ENCODE measurements at places on chromosomes 4 and X.

- ATAC-seq = peak; percentile 82
These were observed 8.1 kb upstream of the GSX2 start for GRCh38 chr4:54091637-54092404.

DNA sequence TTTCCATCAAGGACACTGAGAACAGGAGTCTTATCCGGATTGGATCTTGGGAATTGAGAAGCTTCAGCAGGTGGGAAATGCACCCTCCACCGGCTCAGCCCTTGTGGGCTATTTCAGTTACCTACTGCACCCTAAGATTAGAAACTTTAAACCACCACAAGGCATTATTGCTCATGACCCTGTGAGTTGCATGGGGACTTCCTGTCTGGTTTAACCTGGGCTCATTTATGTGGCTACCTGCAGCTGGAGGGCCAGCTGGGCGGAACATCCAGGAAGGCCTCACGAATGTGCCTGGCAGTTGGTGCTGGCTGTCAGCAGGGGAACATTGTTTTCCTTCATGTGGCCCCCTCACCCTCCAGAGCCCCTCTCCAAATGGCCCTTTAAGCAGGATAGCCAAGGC, 164.1 kb downstream of the DEFB131A start:
- ATAC-seq = no peak

DNA sequence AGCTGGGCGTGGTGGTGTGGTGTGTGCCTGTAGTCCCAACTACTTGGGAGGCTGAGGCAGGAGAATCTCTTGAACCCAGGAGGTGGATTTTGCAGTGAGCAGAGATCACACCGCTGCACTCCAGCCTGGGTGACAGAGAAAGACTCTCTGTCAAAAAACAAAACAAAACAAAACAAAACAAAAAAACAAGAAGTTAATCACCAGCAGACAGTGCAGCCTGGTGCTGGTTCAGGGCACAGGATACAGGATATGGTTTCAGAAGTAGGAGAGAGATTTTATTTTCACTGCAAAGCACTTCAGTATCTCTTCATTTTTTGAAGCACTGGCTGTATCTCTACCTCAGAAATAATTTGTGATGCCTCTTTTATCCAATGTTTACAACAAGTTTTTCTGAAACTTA, 1222.9 kb upstream of the PRKX start:
- ATAC-seq = no peak

GRCh38 chr4:145827885-145828284, 110.7 kb downstream of the ZNF827 start:
- ATAC-seq = no peak

GRCh38 chr4:124874172-124874450, 161.6 kb upstream of the ANKRD50 start:
- ATAC-seq = no peak

- no peak for ATAC-seq
These were observed 1.5 kb downstream of the DGKQ start for GRCh38 chr4:971666-972500.

DNA sequence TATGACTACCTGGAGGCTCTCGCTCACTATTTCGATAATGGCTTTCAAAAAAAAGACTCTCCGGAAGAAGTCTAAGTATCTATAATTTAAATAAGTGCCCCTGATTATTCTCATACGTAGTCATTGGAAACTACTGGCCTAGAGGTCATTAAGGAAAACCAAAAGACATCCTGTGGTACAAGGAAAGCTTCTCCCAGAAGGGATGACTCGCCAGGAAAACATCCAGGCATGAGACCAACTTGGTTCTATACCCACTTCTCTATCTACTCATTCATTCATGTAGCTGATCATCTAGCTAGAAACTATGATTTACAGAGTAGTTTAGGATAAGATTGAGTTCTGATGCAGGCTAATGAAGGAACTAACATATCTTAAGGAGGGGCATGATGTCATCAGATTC, 37.7 kb downstream of the SOX3 start:
- no peak for ATAC-seq

GRCh38 chrX:103405009-103405333, 28.6 kb downstream of the BEX3 start:
- ATAC-seq = peak; percentile 35

GRCh38 chrX:65528705-65529340, 5.8 kb downstream of the LAS1L start:
- ATAC-seq = no peak

DNA sequence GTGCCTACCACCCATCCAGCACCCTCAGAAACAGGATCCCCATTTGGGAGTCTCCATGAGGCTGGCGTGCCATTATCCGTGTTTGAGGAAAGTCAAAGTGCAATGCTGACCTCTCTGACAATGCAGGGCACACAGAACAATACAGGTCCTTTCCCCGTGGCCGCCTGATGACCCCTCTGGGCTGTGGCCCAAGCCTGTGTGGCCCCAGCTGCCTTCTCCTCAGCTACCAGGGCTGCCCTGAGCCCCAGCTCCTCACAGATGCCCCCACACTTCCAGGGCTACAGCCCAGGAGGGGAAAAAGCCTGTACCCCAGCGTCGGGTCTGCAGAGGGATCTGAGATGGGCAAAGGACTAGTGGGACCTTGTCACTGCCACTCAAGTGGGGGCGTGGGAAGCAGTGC, 15.5 kb downstream of the ZFYVE28 start:
- ATAC-seq = no peak

GRCh38 chr4:44025376-44026020, 423.1 kb downstream of the KCTD8 start:
- no peak for ATAC-seq

- no peak for ATAC-seq
These were observed 497.5 kb upstream of the IGFBP7 start for GRCh38 chr4:57607566-57608180.

DNA sequence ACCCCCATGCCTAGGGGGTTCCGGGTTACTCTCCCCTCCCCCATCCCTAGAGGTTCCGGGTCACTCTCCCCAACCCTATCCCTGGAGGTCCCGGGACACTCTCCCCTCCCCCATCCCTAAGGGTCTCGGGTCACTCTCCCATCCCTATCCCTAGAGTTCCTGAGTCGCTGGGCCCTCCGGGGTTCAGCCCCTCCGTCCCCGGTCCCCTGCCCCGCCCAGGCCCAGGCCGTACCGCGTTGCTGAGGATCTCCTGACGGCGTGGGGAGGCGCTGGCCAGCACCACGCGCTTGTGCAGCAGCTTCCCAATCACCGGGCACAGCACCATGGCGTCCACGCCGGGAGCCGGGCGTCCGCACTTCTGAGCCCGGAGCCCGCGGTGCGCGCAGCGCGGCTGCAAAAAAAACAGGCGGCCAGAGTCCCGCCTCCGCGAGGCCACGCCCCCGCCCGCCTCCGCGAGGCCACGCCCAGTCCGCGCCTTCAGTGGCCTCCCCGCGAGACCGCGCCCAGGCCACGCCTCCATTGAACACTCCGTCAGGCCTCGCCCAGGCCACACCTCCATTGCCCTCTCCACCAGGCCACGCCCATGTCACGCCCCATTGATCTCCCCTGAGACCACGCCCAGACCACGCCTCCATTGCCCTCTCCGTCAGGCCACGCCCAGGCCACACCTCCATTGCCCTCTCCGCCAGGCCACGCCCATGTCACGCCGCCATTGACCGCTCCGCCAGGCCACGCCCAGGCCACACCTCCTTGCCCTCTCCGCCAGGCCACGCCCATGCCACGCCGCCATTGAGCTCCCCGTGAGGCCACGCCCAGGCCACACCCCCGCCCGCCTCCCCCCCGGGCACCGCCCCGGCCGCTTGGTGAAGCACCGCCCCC, at the start of gene ASMTL:
Gene ASMTL, minus strand, starts transcription at position 394 of the 879 bp plus-strand sequence. Its CDS starts 69 bp downstream, at position 325.
- ATAC-seq = peak; percentile 78

- no peak for ATAC-seq
These were observed 197.1 kb upstream of the FGF13 start for GRCh38 chrX:138908577-138908976.

GRCh38 chr4:138898282-138898681, 117.3 kb upstream of the NOCT start:
- no peak for ATAC-seq

DNA sequence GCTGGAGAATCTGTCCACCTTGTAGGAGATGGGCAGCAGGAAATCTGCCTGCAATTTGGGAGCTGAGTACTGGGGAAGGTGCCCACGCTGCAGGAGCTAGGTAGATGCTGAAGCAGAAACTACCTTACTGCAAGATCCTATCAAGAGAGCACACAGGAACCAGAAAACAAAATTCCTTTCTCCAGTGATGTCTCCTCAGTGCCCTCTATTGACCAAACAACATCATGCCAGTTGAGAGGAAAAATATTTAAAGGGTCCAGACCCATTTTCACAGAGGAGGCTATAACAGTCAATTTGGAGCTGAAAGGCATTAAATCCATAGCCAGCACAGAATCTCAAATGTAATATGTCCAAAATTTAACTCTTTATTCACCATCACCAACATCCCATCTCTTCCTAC, 406.8 kb downstream of the SLITRK2 start:
- ATAC-seq = no peak

DNA sequence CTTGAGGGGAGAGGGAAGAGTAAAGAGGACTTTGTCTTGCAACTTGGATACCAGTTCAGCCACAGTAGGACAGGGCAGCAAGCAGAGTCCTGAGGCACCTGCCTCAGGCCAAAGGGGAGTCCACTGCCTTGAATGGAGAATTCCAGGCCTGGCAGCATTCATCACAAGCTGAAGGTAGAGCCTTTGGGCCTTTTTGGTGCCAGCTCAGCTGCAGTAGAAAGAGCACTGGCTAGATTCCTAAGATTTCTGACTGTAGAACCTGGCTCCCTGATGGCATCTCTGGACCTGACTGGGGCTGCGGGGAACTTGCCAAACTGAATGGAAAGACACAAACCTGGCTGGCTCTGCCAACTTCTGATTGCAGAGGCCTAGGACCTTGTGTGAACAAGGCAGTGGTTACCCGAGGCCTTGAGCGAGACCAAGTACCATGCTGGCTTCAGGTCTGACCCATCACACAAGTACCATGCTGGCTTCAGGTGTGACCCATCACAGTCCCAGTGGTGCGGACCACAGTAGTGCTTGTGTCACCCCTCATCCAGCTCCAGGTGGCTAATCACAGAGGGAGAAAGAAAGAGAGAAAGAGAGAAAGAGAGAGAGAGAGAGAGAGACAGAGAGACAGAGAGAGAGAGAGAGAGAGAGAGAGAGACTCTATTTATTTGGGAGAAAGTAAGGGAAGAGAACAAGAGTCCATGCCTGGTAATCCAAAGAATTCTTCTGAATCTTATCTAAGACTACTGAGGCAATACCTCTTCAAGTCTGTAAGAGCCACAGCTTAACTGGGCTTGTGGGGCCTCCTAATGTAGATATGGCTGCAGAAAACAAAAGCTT, 137.6 kb upstream of the SPIN4 start:
- no peak for ATAC-seq

GRCh38 chr4:47203593-47203992, 172.2 kb downstream of the GABRB1 start:
- no peak for ATAC-seq

DNA sequence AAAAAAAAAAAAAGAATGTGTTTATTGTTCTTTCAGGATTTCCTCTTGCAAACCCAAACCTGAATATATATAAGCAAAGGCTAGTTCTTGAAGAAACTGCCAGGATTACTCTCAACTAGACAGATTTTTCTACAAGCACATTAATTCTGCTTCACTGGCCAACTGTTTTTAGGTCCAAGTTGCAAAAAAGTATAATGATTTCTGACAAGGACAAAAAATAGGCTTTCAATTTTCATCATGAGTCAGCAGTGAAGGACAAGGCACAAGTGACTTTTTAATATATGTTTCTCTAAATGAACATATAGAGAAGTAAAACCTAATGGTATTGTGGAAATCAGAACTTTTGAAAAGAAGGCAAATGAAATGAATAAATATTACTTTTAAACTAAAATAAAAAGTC, 73.7 kb downstream of the ELOVL6 start:
- ATAC-seq = no peak

DNA sequence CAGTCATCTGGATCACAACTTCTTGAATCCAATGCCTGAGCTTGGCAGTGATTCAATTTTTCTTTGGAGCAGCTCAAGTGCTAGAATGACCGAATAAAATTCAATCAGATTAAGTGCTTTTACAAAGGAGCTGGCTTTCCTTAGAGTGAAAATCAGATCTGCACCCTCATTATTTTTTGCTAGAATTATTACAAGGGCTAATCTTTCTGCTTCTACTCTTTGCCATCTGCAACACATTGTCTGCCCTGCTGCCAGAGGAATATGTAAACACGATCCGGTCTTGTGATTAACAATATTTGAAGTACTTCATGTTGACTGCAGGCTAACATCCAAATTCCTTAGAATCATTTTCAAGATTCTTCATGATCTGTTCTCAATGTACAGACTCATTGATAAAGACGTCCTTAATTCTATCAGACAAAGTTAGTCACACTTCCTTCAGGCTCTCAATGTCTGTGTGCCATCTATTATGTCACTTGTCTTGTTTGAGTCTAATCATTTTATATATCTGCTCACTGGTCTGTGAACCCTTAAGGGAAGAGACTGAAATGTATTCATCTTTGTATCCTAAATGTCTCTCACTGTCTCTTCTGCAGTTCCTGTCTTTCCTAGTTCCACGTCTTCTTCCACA, 531.2 kb downstream of the GALNTL6 start:
- no peak for ATAC-seq

GRCh38 chrX:118594697-118595420, 99.2 kb downstream of the DOCK11 start:
- ATAC-seq = no peak

DNA sequence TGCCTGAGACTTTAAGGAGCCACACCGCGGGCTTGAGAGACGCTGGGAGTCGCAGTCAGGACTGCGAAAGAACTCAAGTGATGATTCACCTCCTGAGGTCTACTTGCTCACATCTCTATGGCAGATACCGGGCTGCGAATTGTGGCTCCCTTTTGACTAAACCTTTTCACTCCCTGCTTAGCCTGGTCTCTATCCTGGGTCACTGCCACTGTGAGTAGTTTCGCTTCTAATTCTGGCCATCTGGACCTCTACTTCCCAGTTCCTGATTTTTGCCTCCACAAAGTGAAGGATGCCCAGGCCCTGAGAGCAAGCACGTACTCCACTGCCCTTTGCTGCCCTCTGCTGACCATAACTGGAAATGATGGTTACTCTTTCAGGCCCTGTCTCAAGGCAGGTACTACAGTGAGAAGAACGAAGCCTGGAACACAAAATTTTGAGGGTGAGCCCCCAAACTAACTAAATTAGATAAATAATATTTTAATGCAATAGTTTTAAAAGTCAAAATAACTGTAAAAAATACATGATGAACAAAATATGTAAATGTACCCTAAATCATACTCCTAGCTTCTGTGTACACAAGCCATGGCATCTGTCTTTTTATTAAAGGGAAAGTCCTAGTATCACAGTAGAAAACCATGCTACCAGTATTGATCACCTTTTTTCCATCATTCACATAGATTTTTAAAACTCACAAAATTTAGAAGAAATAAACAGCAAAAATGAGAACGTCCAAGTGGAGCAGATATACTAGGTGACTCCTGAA, 16.7 kb downstream of the MAD2L1 start:
- ATAC-seq = peak; percentile 88

Measured in activated CD4-positive, CD25-positive, alpha-beta regulatory T cell treated with anti-CD3 and anti-CD28 coated beads, Interleukin-2, amount 50 U/mL, for 24 hours (primary cell).